ENCODE measurements at places on chromosomes 6 and 20. TPM values are rescaled to one million over a fixed set of nuclear protein-coding genes. Genes with fewer than 3 reads are reported as not detected.

Gene PLCB4
- not detected for total RNA-seq

Gene KCNB1
- total RNA-seq, result not detected

Gene RAET1L
- not detected for total RNA-seq

Gene SNAP91
- total RNA-seq, result not detected

Gene PXDC1
- 39.5 TPM for total RNA-seq

Gene GTSF1L
- total RNA-seq, result not detected

Gene HLA-DRA
- not detected for total RNA-seq

Gene TREM1
- total RNA-seq, result not detected

Gene FRK
- 0.18 TPM for total RNA-seq

Gene PROKR2
- not detected for total RNA-seq

Gene HLA-DRB5
- total RNA-seq, result not detected

Gene KIAA1755
- 2.8 TPM for total RNA-seq

Gene KIF25
- total RNA-seq, result 0.71 TPM

Gene ADAM33
- 19.6 TPM for total RNA-seq

Gene GTF2H4
- 22.3 TPM for total RNA-seq

Gene PRDM13
- not detected for total RNA-seq

Gene LPA
- not detected for total RNA-seq

Gene SPDEF
- not detected for total RNA-seq

Gene TTK
- total RNA-seq, result 20.5 TPM

Gene CCM2L
- total RNA-seq, result not detected

Gene RSPH9
- total RNA-seq, result 0.86 TPM

Data from myometrial cell (primary cell).